GM12865 (cell line): ENCODE measurements at places on chromosomes 5 and 9.
A peak's percentile ranks its signal among the peaks of the same experiment; 100 is the strongest.

- DNase-seq, result no peak
These were observed 167.2 kb downstream of the CACNA1B start for GRCh38 chr9:138044485-138045383.

DNA sequence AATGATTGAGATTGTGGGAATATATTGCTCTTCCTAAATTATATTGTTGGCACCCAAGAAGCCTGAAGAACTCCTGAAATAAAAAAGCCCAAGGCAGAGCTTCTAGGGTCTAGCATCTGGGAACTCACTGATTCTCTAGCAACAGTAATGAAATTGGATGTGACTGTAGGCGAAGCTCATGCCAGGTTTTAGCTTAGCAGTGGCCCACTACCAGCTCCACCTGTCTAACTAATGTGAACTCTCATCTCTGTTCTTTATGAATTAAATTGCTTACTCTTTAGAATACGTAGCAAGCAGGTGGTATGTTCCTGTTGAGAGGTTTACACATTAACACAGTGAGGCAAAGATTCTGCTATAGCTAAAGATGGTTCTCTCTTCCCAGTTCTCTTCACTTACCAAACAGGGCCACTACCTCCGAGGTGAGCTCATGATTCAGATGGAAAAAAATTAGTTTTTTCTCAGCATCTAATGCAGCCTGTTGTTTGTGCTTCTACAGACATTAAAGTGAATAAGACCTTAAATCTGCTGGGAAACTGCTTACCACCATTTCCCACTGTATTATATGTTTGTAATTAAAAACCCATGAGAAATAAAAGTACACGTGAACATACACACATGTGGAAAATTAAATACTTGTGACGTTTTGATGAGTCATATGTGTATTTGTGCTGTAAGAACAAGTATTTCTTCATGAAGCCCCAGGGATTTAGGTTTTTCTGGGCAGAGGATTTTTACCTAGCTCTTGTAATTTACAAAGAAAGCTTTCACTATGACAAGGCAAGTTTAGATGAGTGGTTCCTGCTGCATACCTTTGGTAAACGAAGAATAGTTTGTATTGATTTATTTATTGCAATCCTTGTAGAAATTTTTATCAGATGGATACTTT lies 360.1 kb downstream of the KDM4C start:
- peak; percentile 72 for DNase-seq

GRCh38 chr9:36127652-36128244 lies 8.8 kb upstream of the GLIPR2 start:
- DNase-seq, result no peak

- no peak for DNase-seq
These were observed 743.9 kb downstream of the NR2F1-AS1 start for GRCh38 chr5:92836855-92837755.

- DNase-seq, result no peak
These were observed 771.1 kb downstream of the NR2F1-AS1 start for GRCh38 chr5:92809855-92810465.

DNA sequence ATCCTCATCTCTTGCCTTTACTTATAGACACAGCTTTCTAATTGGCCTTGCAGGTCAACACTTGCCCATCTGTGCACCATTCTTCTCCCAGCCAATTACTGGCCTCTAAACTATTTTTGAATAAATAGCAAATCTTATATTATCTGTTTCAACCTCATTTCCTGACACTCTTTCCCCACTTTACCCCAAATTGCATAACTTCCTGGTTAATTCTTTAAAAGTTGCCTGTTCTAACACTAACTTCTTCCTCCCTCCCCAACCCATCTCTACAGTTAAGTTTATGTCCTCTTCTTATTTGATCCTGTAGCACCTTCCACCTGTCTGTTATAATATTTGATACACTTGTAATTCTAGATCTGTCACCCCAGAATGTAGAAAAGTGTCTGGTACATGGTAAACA lies 372.1 kb downstream of the PDE4D start:
- DNase-seq, result no peak

DNA sequence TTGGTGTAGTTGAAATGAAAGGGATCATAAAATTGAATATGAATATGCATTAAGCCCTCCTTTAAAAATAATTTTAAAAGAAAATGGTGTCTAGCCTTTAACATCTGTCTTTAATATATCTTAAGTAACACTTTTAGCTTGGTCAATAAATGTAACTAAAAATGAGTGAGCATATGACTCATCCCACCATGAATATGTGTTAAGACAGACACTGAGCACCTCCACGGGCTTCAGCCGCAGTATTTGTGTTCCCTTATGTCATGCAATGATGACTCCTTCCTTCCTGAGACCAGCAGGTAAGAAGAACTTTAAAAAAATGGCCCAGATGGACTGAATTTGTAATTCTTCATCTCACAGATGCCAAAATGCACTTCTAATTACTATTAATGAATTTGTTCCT lies 563.2 kb downstream of the NR2F1-AS1 start:
- DNase-seq, result no peak

GRCh38 chr5:83471405-83472212 lies at the start of gene VCAN:
TSS of gene VCAN (plus strand) at chr5:83471744. CDS start at chr5:83483519, 11,775 bp downstream.
- peak; percentile 23 for DNase-seq

- DNase-seq, result no peak
These were observed 153.6 kb downstream of the GLIS3 start for GRCh38 chr9:4146293-4146692.

DNA sequence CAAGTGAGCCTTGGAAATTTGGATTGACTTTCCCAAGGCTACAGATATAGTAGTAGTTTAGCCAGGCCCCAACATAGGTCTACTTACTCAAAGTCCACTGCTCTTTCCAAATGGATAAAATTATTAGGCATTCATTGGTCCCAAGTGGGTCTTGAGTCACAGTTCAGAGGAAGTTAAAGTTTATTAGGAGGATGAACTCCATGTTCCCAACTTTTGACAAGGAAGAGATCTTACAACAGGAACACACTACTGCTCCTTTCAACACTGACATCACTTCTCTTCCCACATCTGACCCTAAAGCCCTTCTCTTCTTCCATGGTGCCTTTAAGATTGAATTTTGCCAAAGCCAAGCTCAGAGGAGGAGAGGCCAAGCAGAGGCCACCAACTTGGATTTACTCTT lies 234.5 kb upstream of the TRIM32 start:
- DNase-seq, result no peak

- no peak for DNase-seq
These were observed 142.0 kb upstream of the SHB start for GRCh38 chr9:38211002-38211401.

DNA sequence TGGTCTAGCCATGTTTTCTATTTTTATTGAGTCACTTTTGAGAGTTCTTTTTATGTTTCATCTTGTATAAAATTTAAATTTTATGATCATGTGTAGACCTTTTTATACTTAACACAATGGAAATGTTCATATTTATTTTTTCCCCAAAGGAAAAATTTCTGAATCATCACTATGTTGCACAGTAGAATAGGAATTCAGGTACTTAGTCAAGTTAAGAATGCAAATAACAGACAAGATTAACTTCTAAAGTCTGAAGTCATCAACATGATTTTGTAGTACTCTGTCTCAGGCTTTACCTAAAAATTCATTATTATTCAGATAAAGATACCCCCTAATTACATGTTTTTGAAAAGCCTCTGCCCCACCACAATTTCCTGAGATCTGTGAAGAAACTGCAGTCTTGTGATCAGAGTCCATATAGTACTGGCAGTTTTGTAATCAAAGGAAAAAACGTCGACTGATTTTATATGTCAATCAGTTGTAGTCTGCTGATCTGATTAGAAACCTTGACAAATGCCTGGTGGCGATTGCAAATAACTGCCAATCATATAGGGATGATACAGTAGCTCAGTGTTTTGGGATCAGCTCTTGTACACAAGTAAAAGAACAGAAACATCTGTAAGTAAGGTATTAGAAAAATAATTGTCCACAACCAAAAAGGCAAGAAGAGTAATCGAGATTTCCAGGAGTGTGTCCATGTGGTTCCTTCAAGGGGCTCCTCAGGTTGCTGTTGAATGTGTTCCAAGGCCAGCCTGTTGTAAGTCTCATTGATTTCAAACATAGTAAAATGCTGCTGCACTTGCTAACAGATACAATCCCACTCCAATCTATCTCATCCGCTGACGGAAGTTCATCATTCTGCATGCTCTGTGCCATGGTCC lies 352.4 kb downstream of the ARRDC3 start:
- no peak for DNase-seq
